Frontal cortex (tissue), 4 donors: ENCODE measurements at places on chromosomes 7 and 10. TPM values are rescaled to one million over a fixed set of nuclear protein-coding genes. Genes with fewer than 3 reads are reported as not detected.

DNA sequence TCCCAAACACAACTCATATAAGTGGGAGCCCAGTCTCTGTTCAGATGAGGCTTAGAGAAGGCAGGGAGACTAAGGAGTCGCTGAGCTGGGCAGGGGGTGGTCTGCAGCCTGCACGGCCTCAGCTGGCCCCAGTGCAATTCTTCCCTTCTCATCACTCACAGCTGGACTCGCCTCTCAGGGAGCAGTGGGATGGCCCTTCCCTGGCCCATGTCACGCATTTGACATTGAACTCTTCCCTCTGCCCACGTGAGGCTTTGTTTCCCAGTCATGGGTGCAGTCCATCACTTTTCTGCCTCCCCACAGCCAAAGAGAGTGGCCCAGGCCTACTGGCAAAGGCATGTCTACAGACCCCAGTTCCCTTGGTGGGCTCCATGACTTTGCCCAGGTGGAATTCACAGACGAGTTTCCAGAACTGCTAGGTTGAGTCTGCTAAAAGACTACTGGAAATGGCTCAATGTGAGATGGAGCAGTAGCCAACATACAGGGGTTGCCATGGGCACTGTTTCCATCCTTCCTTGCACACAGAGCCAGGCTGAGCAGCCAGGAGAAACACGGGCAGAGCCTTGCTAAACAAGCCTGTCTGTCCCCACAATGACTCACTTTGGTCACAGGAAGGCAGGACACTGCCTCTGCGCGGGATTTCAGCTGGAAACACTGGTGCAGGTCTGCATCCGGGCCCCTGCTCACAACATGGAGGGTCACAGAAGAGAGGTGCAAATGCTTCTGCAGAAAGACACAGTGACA lies 90.1 kb downstream of the OAT start:
- DNase-seq = no peak

DNA sequence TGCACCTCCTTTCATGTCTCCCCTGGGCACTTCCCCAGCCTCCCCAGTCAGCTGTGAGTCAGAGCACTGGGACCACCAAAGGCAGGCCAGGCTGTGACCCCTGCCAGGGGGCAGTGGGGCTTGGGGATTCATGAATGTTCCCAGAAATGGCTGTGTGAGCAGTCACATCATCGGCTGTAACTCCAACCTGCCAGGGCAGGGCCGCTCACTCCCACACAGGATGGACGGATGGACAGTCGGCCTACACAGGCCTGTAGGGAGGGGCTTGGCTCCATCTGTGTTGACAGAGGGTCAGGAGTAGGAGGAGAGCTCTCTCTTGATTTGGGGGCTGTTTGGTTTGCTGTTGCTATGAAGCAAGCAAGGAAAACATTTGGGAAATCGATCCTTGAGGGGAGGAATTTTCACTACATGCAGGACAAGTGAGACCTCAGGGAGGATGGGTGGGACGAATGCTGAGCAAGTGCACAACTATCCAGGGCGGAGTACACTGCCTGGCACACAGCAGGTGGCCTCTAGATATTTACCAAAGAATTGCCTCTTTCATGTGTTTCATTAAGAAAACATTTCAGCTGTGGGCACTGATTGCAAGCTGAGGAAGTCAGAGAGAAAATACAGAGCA lies 2.9 kb upstream of the IGFBP1 start:
- no peak for DNase-seq

DNA sequence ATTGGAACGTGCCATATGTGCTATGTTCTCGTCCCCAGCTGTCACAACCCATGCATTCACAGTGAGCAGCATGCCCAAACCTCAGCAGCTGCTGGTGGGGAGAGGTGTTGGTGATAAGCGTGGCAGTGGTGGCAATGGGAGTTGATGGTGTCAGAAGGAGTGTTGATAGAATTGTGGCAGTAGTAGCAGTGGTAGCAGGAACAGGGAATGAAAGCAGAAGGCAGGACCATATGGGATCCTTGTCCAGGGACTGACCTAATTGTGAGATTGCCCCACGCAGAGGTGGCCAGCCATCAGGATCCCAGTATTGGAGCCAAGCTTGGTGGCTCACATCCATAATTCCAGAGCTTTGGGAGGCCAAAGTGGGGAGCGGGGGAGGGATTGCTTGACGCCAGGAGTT lies 276.3 kb downstream of the GALNT17 start:
- no peak for DNase-seq

- DNase-seq = no peak
Measured at GRCh38 chr7:155680864-155681263, 36.4 kb downstream of the RBM33 start.

GRCh38 chr7:93758631-93759030 lies 131.9 kb downstream of the TFPI2 start:
- DNase-seq = no peak

- no peak for DNase-seq
Measured at GRCh38 chr7:88226886-88227516, 7.2 kb upstream of the SRI start.

- no peak for DNase-seq
Measured at GRCh38 chr10:102113956-102114857, 6.0 kb downstream of the LDB1 start.

DNA sequence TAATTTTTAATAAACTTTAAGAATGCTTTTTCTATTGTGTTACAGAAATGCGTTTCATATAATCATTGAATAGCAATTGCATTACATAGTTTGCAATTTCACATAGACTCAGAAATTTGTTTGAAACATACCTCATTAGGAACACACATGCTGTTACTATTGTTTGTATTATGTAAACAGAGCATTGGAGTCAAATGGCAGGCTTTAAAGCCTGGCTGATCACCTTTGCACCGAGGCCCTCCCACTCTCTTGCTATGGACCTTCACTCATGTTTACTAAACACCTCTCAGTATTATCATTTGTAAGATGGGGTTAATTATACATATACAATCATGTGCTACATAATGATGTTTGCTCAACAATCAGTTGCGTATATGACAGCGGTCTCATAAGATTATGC lies 203.6 kb upstream of the NPSR1 start:
- DNase-seq = no peak

GRCh38 chr7:2830609-2831376 lies 13.3 kb downstream of the GNA12 start:
- no peak for DNase-seq

- DNase-seq = no peak
Measured at GRCh38 chr10:101993651-101994200, 62.2 kb downstream of the ARMH3 start.

DNA sequence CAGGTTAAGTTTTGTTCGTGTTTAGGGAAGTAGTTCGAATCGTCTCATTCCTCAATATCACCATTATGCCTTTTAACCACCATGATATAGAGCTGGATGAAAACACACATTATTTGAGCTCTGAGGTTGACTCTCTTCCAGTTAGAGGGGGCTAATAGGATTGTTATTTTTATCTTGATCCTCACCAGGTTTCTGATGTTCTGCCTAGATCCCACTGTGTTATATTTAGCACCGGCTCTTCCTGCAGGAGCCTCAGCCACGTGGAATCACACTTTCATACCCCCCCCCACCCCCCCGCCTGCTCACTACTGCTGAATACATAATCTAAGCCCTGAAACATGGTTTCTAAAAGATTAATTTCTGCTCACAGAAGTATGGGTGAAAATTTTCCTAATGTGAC lies 88.3 kb downstream of the NRCAM start:
- DNase-seq = no peak

GRCh38 chr7:66864294-66864693 lies 56.7 kb upstream of the TMEM248 start:
- DNase-seq = no peak

DNA sequence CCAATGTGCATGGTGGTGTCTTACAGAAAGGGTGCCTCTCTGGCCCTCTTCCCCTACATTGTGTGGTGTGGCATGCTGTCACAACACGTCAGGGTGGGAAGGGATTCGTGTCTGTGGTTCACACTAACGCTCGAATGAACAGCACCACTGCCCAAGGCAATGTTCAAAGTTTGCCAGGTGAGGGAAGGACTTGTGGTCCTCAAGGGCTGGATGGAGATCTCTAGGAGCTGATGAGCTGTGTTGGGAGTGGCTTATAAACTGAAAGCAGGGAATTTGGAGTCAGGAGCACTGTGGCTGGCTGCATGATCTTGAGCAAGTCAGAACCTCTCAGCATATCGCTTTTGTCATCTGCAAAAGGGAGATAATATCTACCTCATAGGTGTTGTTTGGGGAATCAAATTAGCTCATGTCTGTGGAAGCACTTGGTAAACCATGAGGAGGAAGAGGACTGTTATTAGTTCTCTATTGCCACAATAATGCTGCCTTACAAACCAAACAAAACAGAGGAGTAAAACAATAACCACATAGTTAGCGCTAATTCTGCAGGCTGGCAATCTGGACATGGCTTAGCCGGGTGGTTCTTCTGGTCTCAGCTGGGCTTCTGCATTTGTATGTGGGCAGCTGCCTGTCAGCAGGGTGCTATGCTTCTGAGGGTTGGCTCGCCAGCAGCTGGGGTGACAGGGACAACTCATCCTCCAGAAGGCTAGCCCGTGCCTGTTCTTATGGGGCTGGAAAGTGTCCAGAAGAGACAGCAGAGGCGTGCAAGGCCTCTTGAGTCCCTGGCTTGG lies 22.9 kb upstream of the C10orf105 start:
- no peak for DNase-seq

DNA sequence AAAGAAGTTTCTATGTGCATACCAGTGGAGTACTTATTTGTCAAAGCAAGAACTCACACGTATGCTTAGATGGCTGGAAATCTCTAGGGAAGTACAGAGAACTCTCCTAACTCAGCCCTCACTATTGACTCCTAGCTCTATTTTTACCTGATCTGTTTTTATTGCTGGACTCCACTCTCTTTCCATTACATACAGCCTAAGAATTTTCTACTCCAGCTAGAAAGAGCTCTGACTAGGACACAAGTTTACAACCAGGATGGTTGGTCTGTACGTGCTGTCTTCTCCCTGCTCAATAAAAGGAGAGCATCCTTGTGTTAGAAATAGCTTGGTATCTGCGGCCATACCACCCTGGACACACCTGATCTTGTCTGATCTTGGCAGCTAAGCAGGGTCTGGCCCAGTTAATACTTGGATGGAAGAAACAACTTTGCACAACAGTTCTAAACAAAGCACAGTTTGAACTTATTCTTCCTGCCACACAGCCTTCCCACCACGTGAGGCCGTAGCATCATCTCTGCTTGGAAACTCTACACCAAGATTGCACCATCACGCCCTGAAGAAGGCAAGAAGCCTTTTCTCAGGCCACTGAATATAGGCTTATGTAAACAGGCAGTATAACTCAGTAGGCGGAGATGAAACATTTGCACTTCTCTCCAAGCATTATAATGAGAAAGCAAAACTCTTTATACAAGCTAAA lies 50.7 kb downstream of the KCNMA1 start:
- no peak for DNase-seq

Gene USP6NL
- total RNA-seq = 35.1 TPM

Gene FAM170B
- total RNA-seq = not detected

Gene ZNF32
- total RNA-seq = 59.9 TPM
